ENCODE measurements at places on chromosomes 1 and 21.
A peak's percentile ranks its signal among the peaks of the same experiment; 100 is the strongest.

GRCh38 chr21:44366586-44367211, 13.3 kb downstream of the TRPM2 start:
- peak; percentile 33 for DNase-seq

GRCh38 chr21:38323721-38324531, 67.1 kb downstream of the KCNJ15 start:
- DNase-seq, result no peak

GRCh38 chr1:8061673-8062386, 35.7 kb upstream of the ERRFI1 start:
- no peak for DNase-seq

DNA sequence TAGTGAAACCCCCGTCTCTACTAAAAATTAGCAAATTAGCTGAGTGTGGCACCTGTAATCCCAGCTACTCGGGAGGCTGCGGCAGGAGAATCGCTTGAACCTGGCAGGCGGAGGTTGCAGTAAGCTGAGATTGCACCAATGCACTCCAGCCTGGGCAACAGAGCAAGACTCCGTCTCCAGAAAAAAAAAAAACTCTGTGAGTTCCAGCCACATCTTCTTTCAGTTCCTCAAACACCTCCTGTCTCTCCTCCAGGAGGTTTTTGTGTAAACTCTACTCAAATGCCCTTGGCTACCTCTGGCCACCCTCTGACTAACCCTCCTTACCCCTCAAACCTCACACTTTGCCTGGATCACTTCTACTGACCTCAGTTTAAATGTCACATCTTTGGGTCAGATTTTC, 38.1 kb downstream of the RCSD1 start:
- DNase-seq, result no peak

DNA sequence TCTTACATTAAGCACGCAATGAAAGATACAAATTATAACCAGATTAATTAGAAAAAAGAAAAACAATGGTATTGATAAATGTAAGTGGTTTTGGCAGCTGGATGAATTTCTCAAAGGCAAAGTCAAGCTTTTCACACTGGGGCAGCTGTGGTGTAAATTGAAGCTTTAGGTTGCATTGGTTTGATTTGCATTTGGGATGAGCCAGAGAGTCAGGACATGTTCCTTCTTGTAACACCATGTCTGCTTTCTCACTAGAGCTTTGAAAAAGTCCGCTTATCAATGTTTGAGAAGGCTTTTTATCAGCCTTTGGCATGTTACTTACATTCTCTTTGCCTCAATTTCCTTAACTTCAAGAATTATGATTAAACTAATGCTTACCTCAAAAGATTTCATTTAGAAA, 173.9 kb downstream of the GPATCH2 start:
- no peak for DNase-seq

DNA sequence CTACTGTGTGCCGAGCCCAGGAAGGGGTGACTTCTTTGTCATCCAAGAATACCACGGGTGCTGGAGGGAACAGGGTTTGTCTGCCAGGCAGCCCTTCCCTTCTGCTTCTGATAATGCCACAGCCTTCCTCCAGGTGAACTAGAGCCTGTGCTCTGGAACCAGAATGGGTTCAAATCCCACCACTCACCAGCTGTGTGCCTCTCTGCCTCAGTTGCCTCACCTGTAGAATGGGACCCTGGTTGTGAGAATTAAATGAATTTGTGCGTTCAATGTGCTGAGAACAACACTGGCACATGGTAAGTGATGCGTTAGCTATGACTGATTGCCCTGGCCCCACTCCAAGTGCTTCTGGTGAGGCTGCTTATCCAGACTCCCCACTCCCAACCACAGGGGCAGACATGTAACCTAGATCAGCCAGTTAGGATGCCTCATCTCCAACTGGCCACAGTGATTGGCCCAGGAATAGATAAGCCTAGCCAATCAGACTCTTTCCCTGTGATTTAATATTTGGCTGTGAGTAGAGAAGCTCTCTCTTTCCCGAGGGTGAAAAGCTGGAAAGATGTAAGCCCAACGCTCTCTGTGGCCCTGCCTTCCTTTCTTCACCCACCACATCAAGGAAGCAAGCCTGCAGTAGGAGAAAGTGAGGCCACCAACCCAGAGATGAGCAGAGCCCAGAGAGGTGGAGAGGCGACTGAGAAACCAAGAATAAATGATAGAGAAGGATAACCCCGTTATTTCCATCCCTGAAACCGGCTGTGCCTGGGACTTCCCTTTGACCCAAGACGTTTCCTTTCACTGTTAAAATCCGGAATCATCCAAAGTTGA, 20.8 kb upstream of the LAPTM5 start:
- peak; percentile 46 for DNase-seq

GRCh38 chr21:44492567-44493385, 37.5 kb downstream of the LRRC3 start:
- DNase-seq, result no peak

DNA sequence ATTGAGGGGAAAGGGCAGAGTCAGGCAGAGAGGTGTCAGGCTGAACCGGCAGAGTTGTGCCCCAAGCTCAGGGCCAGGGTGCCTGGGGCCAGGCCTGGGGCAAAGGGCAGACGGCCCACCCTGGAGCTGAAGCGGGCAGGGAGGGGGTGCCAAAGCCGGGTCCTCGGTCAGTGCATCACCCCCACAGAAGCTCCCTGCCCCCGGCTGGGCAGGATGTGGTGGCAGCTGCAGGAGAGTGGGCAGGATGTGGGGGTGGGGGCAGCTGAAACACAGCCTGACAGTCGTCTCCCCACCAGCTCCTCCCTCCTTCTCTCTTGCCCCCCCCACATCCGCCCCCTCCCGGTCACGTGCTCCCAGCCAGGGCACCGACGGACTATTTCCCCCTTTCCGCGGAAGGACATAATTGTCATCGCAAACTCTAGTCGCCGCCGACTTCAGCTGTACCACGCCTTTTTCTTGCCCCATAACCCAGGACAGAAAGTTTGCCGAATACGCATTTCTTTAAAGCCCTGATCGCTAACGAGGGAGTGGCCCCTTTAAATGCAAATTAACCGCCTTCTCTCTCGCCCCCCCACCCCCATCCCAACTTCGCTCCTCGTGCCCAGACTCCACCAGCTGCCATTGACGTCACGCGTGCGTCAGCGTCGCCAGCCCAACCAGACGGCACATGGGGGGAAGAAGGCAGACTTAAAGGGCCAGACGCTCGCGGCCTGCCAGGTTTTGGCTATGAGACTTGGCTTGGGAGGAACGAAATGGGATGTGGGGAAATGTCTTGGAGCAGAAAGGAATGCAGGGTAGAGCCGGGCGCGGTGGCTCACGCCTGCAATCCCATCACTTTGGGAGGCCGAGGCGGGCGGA, 4.5 kb upstream of the MEF2D start:
- peak; percentile 100 for DNase-seq

DNA sequence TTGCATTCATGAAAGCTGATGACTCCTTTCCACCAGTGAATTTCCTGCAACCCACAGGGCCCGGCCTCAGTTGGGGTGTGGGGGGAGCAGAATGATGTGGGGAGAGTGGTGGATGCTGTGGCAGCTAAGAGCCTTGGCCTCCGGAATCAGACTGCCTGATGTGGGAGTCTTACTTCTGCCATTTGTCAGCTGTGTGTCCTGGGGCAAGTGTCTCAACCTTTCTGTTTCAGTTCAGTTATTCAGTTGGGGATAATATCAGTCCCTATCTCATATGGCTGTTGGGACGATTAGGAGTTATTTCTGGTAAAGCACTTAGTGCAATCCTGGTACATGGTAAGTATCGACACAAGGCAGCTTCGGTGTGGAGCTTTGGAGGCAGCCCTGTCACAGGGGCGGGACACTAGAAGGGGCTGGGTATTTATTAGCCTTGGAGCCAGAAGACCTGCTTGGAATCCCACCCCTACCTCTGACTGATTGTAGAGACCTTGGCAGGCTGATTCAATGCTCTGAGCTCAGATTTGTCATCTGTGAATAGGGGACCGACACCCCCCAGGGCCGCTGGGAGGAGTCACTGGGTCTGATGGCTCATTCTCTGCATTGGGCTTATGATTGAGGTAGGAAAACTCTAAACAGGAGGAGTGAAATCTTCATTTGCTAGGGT, 19.6 kb downstream of the ARHGEF10L start:
- DNase-seq, result no peak

DNA sequence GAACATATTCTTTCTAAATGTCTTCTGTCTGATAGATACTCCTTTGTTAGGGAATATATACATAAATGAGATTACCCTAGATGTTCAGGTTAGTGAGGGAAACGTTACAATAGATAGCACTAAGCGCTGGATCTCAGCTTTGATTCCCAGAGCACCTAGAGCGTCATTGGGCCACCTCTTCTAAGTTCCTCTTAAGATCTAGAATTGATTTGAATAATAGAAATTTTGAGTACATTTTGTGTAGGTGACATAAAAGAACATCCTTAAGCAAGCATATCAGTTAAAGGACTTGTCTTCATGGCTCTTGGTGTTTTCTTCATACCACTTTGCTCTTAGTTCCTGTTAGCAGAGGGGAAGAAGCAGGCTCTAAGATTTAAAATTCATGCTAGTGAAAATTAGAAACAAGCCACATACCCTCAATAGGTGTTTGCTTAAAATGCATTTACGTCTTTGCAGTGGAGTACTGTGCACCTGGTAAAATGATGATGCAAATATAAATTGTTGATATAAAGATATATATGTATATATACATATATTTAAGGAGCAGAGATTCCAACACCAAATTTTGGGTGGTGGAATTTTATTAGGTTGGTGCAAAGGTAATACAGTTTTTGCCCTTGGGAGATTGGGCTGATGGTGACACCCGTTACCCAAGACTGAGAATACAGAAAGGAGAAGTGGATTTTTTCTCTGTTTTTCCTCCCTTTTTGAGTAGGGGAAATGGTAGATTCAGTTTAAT, 47.1 kb downstream of the DYRK1A start:
- no peak for DNase-seq

GRCh38 chr1:203751051-203751450, 13.9 kb upstream of the LAX1 start:
- no peak for DNase-seq

- no peak for DNase-seq
Observed at GRCh38 chr1:77706321-77706720, 23.9 kb upstream of the ZZZ3 start.

- DNase-seq, result no peak
Observed at GRCh38 chr21:36751383-36751782, 52.5 kb downstream of the SIM2 start.

DNA sequence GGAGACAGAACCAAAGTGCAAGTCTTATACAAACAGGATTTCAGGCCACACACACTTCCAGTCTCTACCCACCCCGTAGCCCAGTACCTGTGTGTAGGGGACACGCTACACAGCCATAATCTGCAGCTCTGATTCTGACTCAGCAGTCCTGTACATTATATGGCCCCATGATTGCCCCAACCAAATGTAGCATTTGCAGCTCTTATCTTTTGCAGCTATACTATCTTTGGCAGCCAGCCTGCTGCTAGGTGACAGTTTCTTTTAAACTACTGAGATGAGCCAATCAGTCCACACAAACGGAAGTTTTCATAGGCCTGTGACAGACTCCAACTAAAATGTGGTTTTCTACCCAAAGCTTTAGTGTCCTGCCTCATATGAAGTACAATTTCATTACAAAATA, 259.6 kb upstream of the ST6GALNAC5 start:
- DNase-seq, result no peak

DNA sequence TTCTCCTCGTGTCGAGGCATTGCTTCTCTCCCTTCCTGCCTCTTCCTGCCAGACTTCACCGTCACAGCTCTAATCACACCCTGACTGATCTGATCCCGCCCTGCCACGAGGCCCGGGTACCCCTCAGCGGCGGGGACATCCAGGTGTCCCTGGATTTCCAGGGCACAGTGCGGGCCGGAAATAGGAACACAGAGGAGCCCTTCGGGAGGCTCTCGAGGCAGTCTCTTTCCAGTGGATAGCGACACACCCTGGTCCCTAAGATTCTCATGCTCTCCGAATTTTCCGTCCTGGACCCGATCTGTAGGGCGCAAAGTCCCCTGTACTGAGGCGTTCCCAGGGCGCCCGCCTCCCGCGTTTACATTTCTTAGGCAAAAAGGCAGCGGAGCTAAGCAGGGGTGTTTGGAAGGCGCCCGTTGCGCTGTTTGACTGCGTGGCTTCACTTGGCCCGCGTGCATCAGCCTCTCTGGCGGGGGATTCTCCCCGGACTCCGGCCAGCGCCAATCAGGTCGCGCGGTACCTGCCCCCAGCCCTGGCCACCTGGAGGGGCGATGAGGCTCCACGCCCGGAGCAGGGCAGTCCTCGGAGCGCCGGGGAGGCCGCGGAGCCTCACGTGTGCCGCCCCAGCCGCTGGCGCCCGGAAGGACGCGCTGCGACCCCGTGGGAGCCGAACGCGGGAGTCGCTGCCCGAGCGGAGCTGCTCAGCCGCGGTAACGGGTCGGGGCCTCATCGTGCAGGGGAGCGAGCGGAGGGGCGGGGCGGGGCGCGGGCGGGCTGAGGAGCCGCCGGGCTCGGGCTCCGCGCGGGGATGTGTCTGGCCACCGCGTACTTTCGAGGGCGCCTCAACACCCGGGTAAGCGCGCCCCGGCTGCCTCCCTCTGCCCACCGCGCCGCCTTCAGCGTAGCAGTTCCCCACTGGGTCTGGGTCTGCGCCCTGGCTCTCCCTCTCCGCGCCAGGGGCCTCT, at the start of gene FAM163A:
TSS of gene FAM163A (plus strand) at position 575 of the 962 bp plus-strand sequence. CDS start 69,807 bp downstream, outside the sequence.
- DNase-seq, result no peak

DNA sequence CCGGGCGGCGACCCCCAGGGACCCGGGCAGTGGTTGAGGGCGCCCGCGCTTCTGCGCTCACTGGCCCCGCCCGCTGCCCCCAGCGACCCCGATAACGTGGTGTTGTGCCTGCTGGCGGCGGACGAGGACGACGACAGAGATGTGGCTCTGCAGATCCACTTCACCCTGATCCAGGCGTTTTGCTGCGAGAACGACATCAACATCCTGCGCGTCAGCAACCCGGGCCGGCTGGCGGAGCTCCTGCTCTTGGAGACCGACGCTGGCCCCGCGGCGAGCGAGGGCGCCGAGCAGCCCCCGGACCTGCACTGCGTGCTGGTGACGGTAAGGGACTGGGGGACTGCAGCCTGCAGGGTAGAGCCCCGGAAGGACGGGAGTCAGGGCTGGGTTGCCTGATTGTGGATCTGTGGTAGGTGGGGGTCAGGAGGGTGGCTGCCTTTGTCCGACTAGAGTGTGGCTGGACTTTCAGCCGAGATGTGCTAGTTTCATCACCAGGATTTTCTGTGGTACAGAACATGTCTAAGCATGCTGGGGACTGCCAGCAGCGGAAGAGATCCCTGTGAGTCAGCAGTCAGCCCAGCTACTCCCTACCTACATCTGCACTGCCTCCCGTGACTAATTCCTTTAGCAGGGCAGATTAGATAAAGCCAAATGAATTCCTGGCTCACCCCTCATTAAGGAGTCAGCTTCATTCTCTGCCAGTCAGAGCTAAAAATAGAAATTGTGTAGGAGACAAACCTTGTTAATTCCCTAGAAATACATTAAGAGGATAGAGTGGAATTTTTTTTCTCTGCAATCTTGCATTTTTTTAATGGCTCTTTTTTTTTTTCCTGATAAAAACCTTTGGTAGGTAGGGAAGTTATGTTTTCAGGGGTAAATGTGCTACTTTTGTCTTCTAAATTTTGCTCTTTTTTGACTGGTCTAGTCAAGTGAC, 1.5 kb downstream of the GADD45A start:
- DNase-seq, result peak; percentile 82

DNA sequence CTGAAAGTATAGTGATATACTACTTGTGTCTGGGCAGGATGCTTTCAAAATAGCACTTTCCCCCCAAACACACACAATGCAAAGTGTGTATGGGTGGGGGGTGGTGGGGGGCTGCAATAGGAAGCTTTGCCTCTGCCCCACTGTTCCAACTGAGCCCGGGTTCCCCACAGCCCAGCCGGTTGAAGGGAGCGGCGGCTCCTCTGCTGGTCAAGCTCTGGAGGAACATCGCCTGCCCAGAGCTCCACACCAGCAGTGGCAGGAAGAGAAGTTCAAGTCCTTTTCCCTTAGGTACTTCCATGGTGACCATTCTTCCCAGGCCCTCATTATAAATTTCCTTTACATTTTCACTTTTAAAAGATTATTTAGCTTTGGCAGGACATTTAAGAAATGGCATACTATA, 74.9 kb downstream of the CAPZB start:
- DNase-seq, result no peak
